ENCODE measurements at places on chromosomes 4 and X. TPM values are rescaled to one million over a fixed set of nuclear protein-coding genes. Genes with fewer than 3 reads are reported as not detected.

CCDC160 gene
- total RNA-seq = not detected

S100P gene
- total RNA-seq = not detected

PAPSS1 gene
- total RNA-seq = 74.7 TPM

WAS gene
- total RNA-seq = 0.12 TPM

SHROOM4 gene
- total RNA-seq = 3.0 TPM

UGT2B7 gene
- total RNA-seq = not detected

CACNA1F gene
- not detected for total RNA-seq

WWC2 gene
- total RNA-seq = 20.6 TPM

SSX4B gene
- not detected for total RNA-seq

TLR3 gene
- 3.7 TPM for total RNA-seq

ART3 gene
- total RNA-seq = not detected

FMR1NB gene
- total RNA-seq = not detected

VCX gene
- total RNA-seq = not detected

SAGE1 gene
- not detected for total RNA-seq

CTSO gene
- total RNA-seq = 26.0 TPM

FAM47E gene
- 0.66 TPM for total RNA-seq

KCNE5 gene
- total RNA-seq = 0.25 TPM

NCAPG gene
- 16.3 TPM for total RNA-seq

LGI2 gene
- 1.6 TPM for total RNA-seq

NIPAL1 gene
- total RNA-seq = 0.13 TPM

TRIM60 gene
- not detected for total RNA-seq

MAOA gene
- 21.4 TPM for total RNA-seq

PPEF1 gene
- total RNA-seq = under 0.01 TPM
